ENCODE measurements at places on chromosomes 13 and 19.

- DNase-seq = no peak
Measured at GRCh38 chr19:30671622-30672051, 299.5 kb downstream of the ZNF536 start.

- no peak for DNase-seq
Measured at GRCh38 chr19:2977746-2978138, 378 bp downstream of the TLE6 start.

GRCh38 chr13:50400035-50400726 lies 384.9 kb downstream of the KCNRG start:
- DNase-seq = no peak

- peak; percentile 47 for DNase-seq
Measured at GRCh38 chr19:42290523-42291434, 11.2 kb upstream of the PRR19 start.

DNA sequence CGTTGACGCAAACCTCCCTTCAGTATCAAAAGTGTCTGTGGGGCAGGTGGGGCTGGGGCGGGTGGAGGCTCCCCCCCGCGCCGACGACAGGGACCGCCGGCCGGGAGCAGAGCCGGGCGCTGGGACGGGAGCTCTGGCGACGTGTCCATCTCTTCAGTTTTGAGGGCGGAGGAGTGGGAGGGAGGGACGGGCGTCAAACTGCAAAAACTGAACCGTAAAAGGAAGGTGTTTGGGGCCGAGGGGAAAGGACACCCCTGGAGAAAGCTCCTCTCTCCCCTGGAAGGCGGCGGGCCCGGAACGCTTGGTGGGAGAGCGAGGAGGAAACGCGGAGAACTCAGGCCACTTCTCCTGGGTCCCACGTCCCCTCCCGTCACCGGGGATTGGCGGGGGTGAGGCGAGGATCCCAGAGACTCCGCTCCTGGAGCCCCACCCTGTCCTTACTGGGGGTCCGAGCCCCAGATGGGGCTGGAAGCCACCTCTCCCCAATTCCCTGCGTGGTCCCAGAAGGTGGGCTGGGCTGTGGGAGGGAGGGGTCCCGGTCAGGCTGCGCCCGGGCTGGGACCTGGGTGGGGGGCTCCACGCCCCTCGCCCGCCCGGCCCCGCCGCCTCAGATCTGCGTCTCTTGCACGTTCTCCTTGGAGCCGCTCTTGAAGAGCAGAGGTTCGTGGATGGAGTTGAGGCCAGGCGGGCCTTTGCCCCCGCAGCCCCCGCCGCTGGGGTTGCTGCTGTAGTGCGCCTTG lies 3.4 kb upstream of the ASPDH start:
- DNase-seq = no peak

DNA sequence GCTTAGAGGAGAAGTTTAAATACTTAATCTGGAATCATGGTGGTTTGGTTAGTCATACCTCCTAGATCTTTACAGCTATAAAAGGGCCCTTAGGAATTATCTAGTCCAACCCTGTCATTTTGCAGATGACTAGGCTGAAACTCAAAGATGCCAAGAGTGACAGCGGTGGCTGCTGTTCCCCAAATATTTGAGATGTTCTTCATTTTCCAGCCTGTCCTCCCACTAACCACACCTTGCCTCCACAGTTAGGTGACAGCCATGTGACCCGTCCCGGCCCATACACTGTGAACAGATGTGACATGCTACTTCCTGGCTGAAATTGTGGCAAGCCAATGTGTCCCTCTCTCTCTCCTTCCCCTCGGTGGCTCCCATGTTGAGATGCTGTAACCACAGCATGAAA lies 225.5 kb upstream of the IPO5 start:
- no peak for DNase-seq

- DNase-seq = no peak
Measured at GRCh38 chr13:106464076-106464475, 71.4 kb downstream of the EFNB2 start.

DNA sequence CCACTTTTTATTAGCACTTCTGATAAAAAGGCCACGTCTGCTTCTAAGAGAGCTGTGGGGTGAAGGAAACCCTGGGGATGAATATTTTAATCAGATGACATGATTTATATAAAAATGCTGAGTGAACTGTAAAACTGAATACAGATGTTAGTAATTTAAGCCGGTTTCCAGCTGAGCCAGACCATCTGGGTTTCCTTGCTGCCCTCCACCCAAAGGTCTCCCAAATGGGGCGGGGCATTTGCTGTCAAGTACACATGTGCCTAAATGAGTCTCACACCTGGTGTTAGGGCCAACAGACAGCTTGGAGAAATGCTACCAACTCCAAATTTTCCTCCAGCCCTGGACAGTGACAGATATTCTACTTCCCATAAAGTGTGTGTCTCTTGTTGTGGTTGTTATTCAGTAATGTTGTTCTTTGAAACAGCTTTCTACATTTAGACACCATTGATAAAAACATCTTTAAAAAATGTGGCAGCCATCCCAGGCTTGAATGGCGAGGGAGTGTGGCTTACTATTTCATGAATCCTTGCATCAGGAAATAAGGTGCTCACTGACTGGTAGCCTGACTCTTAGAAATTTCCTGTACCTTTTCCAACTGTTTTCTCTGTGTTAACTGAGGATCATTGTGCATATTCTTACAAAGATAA lies 350.4 kb downstream of the MTUS2 start:
- DNase-seq = no peak

- no peak for DNase-seq
Measured at GRCh38 chr19:49506575-49507105, 5.8 kb upstream of the FCGRT start.

DNA sequence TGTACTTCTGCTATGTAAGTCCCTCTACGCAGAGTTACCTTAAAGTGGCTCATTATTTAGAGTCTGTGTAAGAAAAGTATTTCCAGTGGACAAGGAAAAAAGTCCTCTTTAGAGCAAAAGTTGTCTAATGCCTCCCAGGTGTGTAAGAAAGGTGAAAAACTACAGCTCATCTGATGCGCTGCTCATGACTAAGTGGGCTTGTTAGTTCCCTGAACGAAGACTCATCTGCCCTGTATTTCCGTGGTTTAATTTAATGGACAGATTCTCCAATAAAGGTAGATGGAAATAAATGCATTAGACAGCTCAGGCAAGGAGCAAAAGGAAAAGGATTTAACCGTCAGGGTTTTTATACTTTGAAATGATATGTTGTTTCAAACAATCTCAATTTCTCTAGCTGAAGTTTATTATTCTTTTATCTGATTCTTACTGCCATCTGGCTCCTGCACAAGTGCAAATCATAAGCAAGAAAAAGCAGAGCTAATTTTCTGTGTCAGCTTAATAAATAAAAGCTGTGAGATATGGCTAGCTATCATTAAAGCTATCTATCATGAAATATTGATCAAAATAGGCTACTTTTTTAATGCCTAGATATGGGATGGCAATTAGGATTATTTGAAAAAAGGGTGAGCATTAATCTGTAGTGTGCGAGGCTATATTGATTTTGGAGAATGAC lies 73.7 kb upstream of the PCDH9 start:
- DNase-seq = no peak

DNA sequence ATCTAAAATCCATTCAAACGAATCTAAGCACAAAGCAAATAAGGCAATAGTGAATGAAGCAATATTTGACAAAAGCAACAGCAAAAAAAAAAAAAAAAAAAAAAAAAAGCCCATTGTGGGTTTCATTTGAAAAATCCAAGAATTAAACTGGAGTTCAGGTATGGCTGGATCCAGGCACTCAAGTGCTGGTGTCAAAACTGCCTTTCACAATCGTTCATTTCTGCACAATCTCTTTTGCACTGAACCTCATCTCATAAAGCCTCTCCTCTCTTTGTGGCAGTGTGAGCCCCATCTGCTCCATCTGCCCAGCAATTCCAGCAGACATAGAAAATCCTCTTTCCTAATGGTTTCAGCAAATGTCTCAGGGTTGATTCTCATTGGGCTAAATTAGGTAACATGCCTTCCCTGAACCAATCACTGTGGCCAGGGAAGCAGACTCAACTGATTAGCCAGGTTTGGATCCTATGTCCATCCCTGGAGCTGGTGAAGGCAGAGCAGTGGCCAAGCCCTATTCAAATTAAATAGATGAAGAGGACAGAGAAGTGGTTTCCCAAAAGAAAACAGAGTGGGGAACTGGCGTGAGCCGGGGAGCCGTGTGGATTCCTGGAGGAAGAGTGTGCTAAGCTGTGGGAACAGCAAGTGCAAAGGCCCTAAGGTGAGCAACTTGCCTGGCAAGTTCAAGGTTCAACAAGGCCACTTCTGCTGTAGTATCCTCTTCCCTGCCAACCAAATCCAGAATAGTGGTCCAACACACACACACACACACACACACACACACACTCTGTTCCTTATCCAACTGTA lies 1.2 kb upstream of the HIF3A start:
- no peak for DNase-seq

Measured in stimulated activated CD8-positive, alpha-beta memory T cell treated with anti-CD3 and anti-CD28 coated beads, Interleukin-7, amount 100 ng/mL, for 4 hours (primary cell).